ENCODE measurements at places on chromosomes 2 and 18. TPM values are rescaled to one million over a fixed set of nuclear protein-coding genes. Genes with fewer than 3 reads are reported as not detected.
A peak's percentile ranks its signal among the peaks of the same experiment; 100 is the strongest.

DNA sequence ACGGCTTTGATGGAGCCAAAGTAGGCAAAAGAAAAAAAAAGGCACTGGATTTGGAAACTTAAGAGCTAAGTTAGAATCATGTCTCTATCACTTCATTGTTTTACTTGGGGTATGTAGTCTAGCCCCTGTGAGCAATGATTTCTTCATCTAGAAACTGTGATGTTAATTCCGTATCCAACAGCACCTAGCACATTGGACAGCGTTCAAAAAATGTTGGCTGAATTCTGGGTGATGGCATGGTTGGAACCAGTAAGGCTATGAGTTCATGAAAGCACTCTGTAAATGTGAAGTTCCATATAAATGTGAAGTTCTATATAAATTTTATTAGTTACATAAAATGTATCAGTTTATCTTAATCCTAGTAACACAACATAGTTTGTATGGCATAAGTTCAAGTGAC, 308.5 kb upstream of the HNMT start:
- no peak for DNase-seq

GRCh38 chr2:212176151-212176550, 362.5 kb downstream of the ERBB4 start:
- no peak for DNase-seq

DNA sequence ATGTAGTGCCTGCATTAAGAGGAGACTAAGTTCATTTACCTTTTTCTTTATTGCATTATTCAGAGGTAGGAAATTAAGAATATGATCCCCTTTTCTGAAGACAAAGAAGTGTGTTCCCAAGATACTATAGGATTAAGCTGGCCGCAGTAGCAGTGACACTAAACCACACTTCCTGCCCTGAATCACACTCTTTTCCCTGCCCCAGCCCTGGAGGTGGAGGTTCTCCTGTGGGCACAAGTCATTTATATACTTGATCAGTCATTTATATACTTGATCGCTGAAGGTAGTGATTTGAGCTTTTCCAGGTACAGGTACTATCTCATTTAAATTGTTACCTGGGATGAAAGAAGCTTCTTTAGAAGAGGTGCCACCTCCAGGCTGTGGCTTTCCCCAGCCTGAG, 78.6 kb downstream of the ARMC9 start:
- DNase-seq: no peak

GRCh38 chr2:152646775-152647174, 70.5 kb downstream of the PRPF40A start:
- DNase-seq: no peak

DNA sequence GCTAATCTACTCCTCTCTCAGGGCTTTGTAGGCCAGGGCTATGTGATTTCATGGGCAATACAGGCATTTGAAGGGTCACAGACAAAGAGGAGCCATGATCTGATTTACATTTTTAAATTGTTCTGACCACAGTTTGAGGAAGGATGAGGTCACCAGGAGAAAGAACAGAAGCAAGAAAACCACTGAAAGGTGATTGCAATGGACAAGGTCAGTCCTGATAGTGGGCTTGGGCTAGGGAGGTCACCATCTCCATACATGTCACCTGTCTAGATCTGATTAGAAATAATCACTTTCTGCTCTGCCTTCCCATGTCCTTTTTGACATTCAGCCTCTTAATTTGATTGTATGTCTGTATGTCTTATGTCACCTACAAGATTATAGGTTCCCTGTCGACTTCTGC, 248.9 kb upstream of the CWC22 start:
- DNase-seq: no peak

GRCh38 chr2:133085646-133086045, 415.6 kb upstream of the LYPD1 start:
- no peak for DNase-seq

DNA sequence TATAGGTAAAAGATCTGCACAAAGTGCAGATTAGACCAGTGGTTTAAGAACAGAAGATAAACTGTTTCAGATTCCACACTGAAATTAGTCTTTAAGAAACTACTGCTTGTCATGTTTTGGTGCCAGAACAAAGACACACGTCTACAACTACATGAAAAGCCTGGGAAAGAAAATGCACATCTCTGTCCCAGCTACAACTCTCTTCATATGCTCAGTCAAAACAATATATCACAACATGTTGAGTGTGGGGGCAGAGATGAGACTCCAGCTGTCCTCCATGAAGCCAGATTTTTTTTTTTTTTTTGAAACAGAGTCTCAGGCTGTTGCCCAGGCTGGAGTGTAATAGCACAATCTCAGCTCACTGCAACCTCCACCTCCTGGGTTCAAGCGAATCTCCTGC, 52.6 kb upstream of the BIN1 start:
- DNase-seq: no peak

DNA sequence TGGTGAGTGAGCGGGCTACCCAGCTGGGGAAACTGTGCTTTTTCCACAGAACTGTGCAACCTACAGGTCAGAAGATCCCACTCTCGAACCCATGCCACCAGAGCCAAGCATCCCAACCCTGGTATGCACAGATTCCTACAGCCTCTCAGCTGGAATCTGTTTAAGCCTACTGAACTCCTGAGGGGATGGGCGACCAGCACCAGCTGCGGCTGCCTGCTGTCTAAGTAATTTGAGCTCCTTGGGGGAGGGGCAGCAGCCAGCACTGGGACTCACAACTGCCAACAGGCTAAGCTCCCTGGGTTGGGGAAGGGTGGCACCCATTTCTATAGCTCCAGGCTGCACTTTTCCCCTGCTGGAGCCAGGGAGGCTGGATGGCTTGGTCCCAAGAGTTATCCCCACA, 11.8 kb downstream of the CYP27C1 start:
- DNase-seq: no peak

DNA sequence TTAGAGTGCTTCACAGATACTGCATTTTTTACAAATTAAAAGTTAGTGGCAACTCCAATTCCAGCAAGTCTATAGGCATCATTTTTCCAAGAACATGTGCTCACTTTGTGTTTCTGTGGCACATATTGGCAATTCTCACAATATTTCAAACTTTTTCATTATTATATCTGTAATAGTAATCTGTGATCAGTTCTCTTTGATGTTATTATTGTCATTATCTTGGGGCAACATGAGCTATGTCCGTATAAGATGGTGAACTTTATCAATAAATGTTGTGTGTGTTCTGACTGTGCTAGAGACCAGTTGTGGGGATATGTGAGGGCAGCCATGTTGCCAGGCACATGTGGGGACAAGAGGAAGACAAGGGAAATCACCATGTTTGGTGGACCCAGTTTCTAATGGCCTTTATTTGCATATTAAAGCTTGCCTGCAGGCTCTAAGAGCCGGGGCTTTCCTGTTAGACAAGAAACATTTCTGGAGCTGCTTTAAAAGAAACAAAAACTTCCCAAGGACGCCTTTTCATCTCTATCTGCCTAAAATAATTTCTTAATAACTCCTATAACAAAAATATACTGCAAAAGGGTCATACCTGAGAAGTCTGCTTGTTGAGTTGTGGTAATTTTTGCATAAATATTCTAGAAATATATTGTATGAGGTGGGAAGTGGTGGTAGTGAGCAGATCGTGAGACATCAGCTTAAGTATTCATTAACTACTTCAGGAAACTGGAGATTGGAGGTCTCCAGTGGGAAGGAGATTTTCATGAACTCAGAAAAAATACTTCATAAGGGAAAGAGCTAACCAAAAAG, 37.2 kb downstream of the KYNU start:
- no peak for DNase-seq

GRCh38 chr2:9844036-9844483, 786 bp downstream of the TAF1B start:
- DNase-seq: peak; percentile 50

- no peak for DNase-seq
Observed at GRCh38 chr2:232789082-232789481, 12.7 kb upstream of the KCNJ13 start.

Gene SIX3
- total RNA-seq: not detected

Gene SOWAHC
- 11.5 TPM for total RNA-seq

Gene LYPD6B
- total RNA-seq: not detected

Gene PDE6D
- 19.6 TPM for total RNA-seq

Measured in lung microvascular endothelial cell (primary cell).